Stimulated activated CD4-positive, alpha-beta T cell treated with anti-CD3 and anti-CD28 coated beads, Interleukin-2, amount 100 ng/mL, for 24 hours (primary cell): ENCODE measurements at places on chromosomes 3 and 15.
A peak's percentile ranks its signal among the peaks of the same experiment; 100 is the strongest.

- no peak for DNase-seq
Measured at GRCh38 chr3:172541945-172542488, 18.8 kb upstream of the TNFSF10 start.

- no peak for DNase-seq
Measured at GRCh38 chr15:97791824-97792792, 168.4 kb upstream of the ARRDC4 start.

DNA sequence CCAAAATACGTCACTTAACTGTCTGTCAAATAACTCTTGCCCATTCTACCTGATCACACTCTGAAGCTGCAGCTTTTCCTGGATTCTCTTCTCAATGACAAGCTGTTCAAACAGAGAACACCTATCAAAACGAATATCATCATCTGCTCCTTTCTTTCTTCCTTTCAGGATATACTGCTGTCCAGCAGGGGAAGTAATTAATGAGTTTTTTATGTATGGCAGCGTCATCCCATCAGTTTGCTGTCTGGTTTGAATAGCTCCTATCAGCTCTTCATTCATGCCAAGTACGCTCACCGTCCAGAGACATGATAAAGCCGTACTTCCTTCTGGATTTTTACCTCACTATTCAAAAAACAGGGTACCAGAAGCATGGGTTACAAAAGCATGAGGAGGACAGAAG lies at the start of gene CHRM5:
CHRM5 (plus strand) TSS at position 274 of the 400 bp plus-strand sequence. CDS start 94,221 bp downstream, outside the sequence.
- DNase-seq: no peak

GRCh38 chr3:64578797-64579196 lies 109.0 kb downstream of the ADAMTS9 start:
- no peak for DNase-seq

DNA sequence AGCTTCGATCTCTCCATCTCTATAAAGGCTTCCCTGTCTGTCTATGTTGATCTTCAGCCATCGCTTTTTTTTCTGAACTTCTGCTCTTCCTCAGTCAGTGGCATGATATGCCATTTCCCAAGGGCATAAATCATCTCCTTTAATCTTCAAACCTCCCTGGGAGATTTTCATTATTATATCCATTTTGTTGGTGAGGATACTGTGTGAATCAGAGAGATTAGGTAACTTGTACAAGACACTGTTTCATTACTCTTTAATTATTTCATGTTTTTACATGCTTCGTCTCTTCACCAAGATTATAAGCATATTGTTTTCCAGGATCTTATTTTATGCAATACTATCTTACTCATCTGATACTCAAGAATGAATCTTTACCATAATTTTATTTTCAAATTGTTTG lies 124.8 kb upstream of the ATP11B start:
- no peak for DNase-seq

DNA sequence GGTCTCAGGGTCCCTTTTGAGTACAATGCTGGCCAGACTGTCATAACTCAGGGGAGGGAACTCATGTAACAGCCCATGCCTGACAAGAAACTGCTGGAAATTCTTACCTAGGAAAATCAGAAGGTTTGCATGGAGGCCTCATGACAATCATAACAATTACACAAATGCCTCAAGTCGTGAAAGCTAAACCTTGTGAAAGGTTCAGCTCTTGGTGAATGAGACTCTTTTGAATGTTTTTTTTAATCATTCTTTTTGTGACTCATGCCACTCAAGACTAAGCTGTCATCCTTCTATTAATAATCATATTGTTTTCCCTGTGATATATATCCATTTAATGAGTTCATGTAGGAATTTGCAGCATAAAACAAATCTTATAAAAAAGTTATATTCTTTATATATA lies 61.4 kb upstream of the LEKR1 start:
- no peak for DNase-seq

DNA sequence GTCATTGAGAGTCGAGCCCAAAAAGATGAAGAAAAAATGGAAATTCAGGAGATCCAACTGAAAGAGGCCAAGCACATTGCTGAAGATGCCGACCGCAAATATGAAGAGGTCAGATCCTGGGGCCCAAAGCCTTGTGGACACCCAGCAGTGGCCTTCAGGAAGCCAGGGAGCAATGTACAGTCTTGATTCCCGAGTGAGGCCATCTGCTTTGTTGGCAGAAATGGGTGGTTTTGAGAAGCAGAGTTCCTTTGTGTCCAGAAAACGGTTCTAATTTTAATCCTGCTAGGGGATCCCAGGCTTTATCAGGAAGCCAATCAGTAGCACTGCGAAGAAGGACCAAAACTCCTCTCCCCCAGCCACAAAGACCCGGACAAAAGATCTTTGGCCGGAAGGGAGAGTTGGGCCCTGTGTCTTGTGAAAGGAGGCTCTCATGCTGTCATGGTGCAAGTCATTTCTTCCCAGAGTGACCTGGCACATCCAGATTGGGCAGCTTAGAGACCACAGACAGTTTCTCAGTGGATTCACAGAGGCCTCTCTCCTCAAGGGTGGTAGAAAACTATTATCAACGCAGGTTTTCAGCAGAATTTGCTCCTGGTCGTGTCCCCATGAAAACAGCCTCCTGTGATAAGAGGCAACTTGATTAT lies 17.1 kb downstream of the TPM1 start:
- DNase-seq: no peak

GRCh38 chr3:27311400-27311799 lies 57.8 kb downstream of the NEK10 start:
- no peak for DNase-seq

DNA sequence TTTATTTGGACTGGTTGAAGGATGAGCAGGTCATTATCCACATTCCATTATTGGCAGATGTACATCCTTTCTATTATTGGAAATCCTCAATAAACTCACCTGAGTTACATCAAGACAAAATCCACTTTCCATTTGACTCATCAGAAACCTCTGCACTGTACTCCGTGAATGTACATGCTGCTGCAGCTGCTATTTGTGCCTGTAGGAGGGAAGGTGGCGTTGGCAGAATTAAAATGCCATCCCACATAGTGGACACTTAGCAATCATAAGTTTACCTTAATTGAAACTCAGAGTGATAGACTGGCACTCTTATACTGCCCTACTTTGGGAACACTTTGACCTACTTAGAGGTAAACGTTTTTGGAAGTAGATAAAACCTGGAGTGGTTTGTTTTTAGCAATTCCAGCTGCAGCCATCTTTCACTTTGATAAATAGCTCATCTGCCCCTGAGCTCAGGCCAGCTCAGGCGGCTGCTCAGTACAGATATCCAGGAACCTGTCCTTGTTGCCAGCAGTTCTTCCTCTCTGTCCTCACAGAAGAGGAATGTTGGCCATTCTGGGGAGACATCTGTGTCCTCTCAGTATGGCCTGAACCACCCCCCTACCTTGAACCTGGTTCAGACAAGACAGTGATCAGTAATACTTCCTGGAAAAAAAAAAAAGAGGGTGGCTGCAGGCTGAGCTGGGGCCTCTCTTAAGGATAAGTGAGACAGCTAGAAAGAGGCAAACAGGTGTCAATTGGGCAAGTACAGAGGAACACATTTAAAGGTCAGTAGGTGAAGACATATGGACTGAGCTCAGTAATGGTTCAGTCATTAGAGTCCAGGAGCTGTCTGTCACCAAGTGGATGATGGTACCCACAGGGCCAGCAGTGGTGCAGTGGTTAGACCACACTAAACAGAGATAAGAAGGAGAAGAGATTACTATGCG lies 153.4 kb upstream of the UMPS start:
- no peak for DNase-seq

DNA sequence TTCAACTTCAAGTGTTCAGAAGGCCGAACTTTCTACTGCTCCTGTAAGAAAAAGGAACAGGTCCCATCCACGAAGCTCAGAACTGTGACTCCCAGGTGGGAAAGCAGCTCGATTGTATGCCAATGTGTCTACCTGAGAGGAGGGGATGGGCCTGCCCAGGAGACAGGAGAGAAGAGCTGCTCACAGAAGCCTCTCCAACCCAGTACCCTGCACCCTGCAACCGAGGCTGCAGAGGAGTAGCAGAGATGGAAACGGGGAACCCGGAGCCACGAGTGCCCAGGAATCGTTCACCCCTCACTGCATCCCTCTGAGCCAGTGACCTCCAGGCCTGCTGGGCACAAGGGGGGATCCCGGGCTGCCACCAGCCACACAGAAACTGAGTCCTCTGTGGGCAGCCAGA lies 86.5 kb upstream of the PRR23E start:
- no peak for DNase-seq

GRCh38 chr15:100849021-100849854 lies 30.4 kb upstream of the ALDH1A3 start:
- peak; percentile 65 for DNase-seq

- DNase-seq: no peak
Measured at GRCh38 chr3:42975456-42975855, 3.7 kb upstream of the GASK1A start.

GRCh38 chr3:126113733-126114442 lies 30.0 kb upstream of the SLC41A3 start:
- DNase-seq: no peak

DNA sequence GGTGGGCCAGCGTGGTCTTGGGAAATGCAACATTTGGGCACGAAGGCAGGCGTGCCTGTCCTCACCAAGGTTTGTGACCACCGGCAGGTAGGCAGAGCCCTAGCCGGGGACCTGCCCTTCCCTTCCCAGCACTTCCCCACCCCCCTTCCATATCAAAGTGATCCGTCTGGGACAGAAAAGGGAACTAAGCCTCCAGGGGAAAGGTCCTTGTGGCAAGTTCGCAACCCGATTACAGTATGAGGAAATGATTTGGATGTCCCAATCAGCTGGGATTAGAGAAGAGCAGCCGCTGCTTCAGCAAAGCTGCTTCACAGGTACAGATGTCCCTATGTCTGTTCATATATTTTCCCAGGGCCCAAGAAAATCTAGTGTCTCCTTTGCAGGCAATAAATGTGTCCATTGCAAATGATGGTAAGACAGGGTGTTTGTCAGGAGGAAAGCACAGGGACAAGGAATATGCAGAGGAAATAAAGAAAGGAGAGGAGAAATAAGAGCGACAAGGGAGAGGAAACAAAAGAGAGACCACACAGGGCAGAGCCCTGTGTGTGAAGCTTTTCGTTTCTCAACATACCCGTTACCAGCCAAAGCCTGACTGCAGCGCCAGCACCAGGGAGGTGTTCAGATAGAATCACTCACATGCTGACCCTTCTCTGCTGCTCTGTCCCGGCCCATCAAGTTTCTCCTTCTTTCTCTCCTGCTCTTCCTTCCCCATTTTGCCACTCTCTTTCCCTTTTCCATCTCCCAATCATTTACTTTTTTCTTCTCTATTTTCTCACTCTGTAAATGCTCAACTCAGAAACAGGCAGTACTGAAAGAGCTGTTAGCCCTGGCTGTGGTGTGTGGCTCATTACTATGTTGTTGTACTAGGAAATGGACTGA lies 17.4 kb upstream of the SECISBP2L start:
- no peak for DNase-seq
